Hematopoietic multipotent progenitor cell treated with erythropoietin and hydrocortisone succinate and interleukin-3 and kit ligand, for 15 days (in vitro differentiated cells): ENCODE measurements at places on chromosomes 3 and 15.

GRCh38 chr3:64945171-64945729, 257.4 kb upstream of the ADAMTS9 start:
- DNase-seq = no peak

DNA sequence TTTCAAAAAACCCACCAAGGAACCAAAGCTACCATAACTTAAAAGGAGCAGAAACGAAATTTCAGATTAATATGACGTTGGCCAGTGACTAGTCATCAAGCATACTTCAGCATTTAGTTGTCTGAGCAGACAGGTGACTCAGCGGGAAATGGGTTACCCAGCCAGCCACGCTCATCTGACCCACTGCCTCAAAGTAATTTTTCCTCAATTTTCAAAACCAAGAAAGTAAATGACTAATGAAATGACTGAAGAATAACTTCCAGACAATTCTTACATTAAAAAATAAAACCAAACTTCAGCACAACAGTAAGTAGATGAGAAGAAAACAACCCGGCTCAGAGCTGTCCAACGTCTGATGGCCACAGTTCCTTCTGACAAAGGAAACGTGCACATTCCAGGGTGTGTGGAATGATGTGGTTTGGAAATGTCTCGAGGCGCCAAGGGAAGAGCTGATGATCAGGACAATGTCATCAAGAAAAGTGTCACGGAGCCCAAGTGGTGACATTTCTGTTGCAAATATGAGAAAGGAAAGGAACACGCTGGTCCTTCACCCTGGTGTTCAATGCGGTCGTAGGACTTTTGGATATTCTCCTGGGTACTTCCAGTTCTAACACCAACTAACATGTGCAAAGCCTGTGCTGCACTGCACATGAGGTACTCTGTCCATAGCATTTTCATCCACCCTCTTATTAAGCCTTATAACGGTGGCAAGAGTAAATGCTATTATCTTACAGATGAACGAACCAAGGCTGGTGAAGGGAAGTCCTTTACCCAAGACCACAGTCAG, 79.1 kb downstream of the FOXP1 start:
- peak; percentile 66 for DNase-seq

DNA sequence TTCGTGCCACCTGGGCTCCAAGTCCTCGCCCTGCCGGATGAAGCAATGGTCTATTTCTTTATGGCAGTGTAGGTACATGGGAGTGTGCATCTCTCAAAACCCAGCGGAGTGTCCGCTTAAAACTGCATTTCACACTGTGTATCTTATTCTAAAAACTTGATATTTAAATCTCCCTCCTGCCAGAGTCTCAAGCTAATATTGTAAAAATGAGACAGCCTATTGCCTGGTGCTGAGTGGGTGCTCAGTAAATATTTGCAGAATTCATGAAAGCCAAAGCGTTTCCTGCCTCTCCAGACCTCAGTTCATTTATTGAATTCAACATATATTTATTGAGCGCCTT, 330 bp upstream of the TBC1D2B start:
- no peak for DNase-seq

GRCh38 chr15:96225642-96226259, 104.7 kb upstream of the NR2F2 start:
- no peak for DNase-seq

GRCh38 chr3:4506559-4507023, 13.4 kb downstream of the ITPR1 start:
- DNase-seq = no peak

DNA sequence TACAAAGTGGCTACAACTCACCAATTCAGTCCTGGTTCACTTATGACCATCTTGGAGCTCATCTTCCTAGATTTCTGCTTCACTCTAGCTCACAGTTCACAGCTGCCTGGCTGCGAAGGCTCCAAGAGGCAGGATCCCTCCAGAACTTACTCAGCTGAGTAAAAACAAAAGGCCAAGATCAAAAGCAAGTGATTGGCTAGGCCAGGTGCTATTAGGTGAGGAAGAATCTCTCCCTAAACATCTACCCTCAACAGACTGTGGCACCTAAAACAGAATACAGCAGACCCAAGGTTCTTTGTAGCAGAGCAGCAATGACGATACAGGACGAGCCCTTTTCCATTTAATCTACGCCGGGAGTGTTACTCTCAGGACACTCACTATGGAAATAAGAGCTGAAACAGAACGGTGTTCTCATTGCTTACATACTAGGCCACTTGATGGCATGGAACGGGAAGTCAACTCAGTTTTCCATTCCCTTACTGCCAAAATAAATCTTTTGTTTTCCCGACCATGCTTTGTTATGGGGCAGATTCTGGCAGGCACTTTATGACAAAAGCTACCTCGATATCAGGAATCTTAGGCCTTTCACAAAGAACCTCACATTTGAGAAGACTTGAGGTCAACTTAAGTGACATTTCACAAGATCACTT, 901 bp downstream of the ICE2 start:
- no peak for DNase-seq

GRCh38 chr3:6262010-6262409, 598.9 kb upstream of the GRM7 start:
- no peak for DNase-seq

DNA sequence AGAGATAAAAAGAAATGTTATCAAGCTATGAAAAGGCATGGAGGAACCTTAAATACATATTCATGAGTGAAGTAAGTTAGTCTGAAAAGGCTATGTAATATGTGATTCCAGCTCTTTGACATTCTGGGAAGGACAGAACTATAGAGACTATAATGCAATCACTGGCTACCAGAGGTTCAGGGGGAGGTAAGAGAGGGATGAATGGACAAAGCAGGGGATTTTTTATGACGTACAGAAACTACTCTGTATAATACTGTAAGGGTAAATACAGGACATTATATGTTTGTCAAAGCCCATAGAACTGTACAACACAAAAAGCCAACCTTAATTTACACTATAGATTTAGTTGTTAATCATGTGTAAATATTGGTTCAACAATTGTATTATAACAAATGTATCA, 46.1 kb downstream of the MCTP2 start:
- DNase-seq = no peak

DNA sequence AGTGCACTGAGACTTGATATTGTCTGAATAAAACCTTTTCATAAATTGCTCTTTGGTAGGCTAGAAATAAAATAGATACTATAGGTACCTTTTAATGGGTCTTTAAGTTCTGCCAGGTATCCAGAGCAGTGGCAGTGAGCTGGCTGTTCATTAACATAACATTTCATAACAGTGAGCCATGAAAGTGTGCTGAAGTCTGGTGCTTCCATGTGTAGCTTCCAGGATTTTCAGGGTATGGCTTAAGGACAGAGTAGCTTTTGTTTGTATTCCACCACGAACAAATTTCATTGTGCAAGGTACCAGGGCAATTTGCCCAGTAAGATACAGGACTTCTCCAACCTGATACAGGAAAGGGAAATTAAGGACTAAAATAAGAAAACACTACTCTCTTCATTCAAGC, 124.7 kb upstream of the NANOGP8 start:
- no peak for DNase-seq

DNA sequence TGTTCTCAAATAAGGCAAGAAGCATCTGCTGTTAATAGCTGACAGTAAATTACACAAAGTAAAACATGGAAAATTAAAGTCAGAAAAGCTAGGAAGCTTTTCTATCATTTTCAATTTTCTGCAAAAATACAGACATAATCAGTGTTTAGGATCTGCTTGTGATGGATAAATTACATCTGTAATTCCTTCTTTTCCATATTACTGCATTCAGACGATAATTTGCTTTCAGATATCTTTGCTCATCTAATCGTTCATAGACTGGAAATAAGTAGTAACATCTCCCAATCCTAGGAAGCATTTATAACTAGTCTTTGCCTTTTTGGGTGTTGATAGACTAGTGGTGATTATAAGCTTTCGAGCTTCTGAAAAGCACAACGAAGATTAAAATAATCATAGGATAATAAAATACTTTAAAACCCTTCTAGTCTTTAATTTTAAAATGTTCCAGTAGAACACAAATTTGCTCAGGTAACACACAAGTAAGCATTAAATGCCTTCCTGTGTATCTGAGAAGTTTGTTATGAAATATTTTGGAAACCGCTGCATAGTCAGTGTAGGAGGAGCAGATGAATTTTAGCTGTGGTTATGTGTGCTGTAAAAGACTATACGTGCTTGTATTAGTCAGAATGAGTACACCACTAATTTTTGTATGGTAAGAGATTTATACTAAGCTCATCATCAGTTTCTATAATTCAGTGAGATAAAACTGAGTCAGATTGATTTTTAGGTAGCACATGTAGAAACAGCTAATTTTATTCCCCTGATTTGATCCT, 41.0 kb downstream of the MBNL1 start:
- DNase-seq = no peak

GRCh38 chr3:198113206-198114053, 153.4 kb downstream of the LMLN start:
- DNase-seq = no peak

GRCh38 chr3:9700536-9700935, 3.1 kb upstream of the CPNE9 start:
- DNase-seq = no peak

DNA sequence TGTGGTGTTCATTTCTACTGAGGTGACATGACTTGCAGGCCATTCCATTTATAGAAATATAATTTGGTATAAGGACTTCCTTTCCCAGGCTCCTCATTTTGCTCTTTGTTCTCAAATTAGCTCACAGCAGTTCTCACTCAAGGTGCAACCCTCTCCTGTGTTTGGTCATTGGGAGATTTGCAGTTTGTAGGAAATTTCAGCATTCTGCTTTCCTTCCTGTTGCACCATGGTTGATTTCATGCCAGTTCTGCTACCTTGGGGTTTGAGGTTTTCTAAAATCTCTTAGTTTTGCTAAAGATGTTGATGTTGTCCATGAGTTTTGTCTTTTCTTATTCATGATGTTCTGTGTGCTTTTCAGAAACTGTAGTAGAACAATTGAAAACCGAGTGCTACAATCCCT, 65.7 kb upstream of the PROK2 start:
- no peak for DNase-seq

DNA sequence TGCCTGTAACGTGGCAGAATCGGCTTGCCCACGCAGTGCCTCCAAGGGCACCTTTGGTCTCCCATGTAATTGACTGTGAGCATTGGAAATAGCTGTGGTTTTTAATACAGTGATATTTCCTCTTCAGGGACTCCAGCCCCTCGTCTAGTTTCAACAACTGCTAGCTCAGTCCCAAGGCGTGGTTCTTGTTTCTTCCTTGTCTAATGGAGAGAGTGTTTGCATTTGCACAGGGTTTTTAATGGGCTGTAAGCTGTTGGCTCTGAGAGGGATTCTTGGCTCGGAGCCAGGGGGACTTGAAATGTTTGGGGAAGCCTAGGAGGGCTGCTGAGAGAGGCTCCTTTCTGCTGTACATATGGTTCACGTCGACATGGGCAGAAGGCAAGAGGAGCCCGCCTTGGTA, 86.2 kb downstream of the THSD4 start:
- DNase-seq = no peak

GRCh38 chr15:86446253-86446640, 366.6 kb downstream of the AGBL1 start:
- no peak for DNase-seq

GRCh38 chr15:98823012-98823458, 174.7 kb downstream of the IGF1R start:
- no peak for DNase-seq

DNA sequence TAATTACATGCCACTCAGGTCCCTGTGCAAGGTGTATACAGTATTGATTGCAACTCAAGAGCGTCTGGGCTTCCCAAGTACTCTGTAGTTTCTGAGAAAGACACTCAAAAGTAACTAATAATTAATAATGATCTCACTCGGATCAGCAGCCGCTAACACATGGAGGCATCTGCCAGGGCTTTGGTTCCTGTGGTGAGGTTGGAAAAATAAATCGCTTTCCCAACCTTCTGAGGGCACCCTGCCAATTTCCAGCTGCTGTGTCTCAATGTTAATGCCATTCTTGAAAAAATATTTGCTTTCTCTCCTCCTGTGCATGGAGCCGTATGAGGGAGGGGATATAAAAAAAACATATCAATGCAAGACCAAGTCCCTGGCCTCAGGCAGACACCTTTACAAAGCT, 116.5 kb upstream of the SLC2A2 start:
- no peak for DNase-seq

- no peak for DNase-seq
These were observed 42.9 kb downstream of the FGD5 start for GRCh38 chr3:14861446-14862302.

GRCh38 chr15:89627256-89627970, 27.9 kb downstream of the KIF7 start:
- DNase-seq = no peak

DNA sequence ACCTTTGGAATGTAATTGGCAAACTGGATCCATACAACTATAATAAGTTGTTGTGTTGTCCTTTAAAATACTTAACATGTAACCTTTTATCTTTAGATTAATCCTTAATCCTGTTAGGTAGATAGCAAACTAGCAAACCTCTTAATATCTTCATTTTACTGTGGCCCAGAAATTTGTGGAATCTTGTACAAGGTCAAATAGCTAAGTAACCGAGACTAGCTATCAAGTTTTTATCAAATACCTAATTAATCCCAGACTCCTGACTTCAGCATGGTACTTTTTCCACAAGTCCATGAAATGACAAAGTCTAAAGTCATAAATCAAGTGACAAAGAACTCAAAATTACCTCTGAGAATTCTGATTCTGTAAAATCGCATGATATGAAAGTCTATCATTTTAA, 4.4 kb downstream of the GATM start:
- DNase-seq = no peak

DNA sequence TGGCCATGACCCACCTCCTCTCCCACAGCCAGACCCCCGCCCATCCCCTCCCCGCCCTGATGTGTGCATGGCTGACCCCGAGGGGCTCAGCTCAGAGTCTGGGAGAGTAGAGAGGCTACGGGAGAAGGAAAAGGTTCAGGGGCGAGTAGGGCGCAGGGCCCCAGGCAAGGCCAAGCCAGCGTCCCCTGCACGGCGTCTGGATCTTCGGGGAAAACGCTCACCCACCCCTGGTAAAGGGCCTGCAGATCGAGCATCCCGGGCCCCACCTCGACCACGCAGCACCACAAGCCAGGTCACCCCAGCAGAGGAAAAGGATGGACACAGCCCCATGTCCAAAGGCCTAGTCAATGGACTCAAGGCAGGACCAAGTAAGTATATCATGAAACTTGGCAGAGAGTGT, 11.7 kb downstream of the MAP1A start:
- no peak for DNase-seq

DNA sequence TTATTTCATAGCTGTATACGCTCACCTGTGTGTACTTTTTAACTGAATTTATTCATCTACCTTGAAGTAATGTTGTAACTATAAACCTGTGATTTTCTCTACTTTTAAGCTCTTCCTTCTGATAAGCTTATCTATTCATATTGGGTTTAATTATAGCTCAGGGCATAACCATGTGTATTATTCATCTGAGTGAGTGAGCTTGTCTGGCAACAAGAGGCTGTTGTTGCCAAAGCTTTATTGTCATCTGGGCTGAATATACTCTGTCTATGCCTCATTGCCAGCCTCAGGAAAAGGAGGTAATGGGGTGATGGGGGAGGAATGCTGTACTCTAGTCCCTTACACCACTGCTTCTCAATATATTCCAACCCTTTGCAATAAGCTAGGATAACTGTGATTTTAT, 292.4 kb downstream of the UBE2E2 start:
- no peak for DNase-seq
